ENCODE measurements at places on chromosomes 3 and 15.

GRCh38 chr15:100224206-100225185, 117.3 kb downstream of the ADAMTS17 start:
- no peak for DNase-seq

DNA sequence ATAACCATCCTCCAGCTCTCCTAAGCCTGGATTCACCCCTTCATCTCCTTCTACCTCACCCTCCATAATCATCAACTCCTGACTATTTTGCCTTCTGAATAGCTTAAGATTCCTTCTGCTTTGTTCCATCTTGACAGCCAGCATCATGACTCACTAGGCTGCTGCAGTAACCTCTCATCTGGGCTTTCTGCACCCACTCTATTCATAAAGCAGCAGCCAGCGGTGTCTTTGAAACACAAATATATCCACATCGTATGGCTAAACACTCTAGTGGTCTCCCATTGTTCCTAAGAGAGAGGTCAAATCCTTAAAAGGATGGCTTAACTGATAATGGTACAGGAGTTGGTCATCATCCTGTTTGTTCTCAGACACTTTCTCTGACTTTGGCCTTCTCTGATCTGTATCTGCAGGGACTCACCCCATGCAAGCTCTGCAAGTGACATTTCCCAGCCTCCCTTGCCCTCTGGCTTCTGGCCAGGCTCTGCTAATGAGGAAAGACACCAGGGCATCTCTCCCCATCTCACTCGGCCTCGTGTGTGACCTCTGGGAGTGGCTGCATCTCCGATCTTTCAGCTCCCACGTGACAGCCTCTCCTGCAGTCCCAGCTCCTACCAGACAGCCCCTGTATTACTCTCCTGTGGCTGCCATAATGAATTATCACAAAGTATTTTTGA, 6.2 kb downstream of the GRK7 start:
- DNase-seq: peak; percentile 2

GRCh38 chr15:71219645-71220044, 104.4 kb downstream of the THSD4 start:
- DNase-seq: peak; percentile 79

DNA sequence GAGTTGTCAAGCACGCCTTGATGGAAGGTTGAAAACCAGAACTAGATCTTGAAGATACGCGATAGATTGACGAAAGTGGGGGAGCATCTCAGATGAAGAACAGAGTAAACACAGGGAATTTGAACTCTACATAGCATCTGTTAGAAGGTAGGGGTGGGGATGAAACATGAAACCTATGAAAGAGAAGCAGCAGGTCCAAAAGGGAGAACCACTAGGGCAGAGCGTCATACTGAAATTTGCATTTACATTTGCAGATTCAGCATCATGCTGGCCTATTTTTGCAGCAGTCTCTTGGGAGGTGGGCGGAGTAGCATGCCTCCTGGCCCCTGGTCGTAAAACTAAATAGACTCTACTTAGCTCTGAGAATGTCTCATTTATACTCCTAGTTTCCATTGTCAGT, 46.1 kb upstream of the RASGRP1 start:
- no peak for DNase-seq

- DNase-seq: no peak
These were observed 123.9 kb upstream of the GRM7 start for GRCh38 chr3:6736836-6737629.

DNA sequence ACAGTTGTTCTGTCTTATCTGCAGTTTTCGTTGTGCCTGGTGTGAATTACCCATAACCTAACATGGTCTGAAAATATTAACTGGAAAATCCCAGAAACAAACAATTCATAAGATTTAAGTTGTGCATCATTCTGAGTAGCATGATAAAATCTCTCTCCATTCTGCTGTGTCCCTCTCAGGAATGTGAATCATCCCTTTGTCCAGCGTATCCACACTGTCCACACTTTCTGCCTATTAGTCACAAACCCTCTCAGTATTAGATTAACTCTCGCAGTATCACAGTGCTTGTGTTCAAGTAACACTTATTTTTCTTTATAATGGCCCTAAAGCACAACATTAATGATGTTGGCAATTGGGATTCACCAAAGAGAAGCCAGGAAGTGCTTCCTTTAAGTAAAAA, 203.2 kb downstream of the CGGBP1 start:
- DNase-seq: peak; percentile 67

GRCh38 chr15:51727141-51727897, 10.1 kb downstream of the LYSMD2 start:
- DNase-seq: no peak

GRCh38 chr3:177468331-177468730, 271.0 kb upstream of the TBL1XR1 start:
- DNase-seq: peak; percentile 92

Data from stromal cell of bone marrow (primary cell).